ENCODE measurements at places on chromosomes 6 and 20.

DNA sequence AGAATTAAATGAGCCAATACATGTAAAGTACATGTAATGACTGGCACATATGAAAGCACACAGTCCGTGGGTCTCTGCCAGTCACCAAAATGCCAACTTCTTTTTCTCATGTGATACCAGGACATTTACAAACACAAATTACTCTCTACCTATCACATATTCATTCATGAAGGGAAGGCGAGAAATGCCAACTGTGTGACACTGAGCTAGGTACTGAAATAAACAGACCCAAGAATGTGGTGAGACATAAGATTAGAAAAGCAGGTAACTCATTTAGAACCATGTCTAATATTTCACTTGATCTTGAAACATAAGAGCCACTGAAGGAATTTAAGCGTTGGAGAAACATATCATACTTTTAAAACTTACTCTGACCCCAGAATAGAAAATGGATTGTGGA lies 41.4 kb downstream of the HBS1L start:
- no peak for DNase-seq

- no peak for DNase-seq
Observed at GRCh38 chr6:112258642-112259336, 4.4 kb upstream of the LAMA4 start.

GRCh38 chr20:46261456-46262253 lies 46.6 kb downstream of the CDH22 start:
- no peak for DNase-seq

- DNase-seq, result no peak
Observed at GRCh38 chr20:23417861-23418260, 3.4 kb downstream of the NAPB start.

DNA sequence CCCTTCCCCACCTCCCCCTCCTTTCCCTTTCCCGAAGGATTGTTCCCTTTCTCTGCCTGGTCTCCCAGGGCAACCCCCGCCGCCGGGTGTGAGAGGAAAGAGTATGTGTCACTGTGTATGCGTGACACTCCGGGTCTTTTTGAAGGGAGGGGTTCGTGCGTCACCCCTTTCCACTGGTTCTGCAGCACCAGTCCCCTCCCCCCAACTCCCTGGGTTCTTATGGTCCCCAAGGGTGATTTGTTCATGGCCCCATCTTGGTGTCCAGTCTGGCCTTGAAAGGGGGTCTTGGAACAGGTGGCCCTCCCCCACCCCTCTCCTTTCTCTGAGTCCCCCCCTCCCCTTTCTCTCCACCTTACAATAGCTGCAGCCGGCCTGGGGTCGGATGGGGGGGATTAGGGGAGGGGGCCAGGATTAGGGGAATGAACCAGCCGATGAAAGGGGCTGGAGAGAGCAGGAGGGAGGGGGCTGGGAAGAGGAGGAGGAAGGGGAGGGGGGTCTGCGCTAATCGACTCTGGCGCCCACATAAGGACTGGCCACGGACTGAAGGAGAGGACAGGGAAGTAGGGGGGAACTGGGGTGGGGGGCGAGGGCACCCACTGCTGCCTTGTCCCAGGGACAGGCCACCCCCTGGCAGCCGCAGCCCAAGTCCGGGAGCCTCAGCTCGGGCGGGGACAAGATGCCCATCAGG lies 1.3 kb upstream of the RING1 start:
- no peak for DNase-seq

- DNase-seq, result no peak
Observed at GRCh38 chr6:53916804-53917463, 122.1 kb downstream of the LRRC1 start.

DNA sequence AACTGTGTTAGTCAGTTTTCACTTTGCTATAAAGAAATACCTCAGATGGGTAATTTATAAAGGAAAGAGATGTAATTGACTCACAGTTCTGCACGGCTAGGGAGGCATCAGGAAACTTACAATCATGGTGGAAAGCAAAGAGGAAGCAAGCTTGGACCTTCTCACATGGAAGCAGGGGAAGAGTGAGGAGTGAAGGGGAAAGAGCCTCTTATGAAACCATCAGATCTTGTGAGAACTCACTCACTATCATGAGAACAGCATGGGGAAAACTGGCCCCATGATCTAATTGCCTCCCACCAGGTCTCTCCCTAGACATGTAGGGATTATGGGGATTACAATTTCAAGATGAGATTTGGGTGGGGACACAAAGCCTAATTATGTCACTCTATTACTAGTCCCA lies 41.3 kb upstream of the PLAGL1 start:
- DNase-seq, result no peak

- no peak for DNase-seq
Observed at GRCh38 chr6:38796850-38797249, 81.7 kb downstream of the DNAH8 start.

- DNase-seq, result no peak
Observed at GRCh38 chr6:52109171-52109571, 21.8 kb upstream of the PKHD1 start.

- no peak for DNase-seq
Observed at GRCh38 chr6:154797857-154798256, 64.6 kb downstream of the SCAF8 start.

GRCh38 chr6:81792826-81793225 lies 40.3 kb upstream of the TENT5A start:
- no peak for DNase-seq

GRCh38 chr6:113960795-113961194 lies 10.2 kb downstream of the HDAC2 start:
- no peak for DNase-seq

DNA sequence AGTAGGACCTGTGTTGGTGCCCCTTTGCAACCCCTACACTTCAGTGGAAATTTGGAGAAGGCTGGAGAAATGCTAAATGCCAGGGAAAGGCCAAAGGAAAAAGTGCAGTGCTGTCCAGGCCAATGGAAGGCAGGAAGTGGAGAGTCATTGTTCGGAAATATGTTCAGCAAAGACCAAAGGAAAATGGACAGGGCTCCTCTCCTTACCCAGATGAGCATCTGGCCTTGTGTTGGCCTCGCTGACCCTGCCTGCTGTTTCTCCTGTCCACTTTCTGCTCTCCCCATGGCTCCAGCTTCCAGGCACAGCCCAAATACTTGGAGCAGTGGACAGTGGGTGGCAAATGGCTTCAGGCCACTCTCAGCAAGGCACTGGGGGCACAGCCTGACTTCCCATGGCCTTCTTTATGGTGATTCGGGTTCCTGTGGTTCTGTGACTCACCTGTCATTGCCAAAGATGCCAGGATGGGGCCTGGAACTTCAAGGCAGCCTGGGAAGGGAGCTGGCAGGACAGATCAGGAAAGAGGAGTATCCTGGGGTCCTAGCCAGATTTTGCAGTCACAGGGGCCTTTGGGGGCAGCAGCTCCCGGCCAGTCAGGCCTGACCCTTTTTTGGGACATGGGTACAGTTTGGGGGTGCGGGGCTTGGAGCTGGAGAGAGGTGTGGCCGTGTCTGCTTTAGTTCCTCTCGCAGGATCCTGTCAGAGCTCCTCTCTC lies 190.9 kb upstream of the SLC24A3 start:
- DNase-seq, result no peak

DNA sequence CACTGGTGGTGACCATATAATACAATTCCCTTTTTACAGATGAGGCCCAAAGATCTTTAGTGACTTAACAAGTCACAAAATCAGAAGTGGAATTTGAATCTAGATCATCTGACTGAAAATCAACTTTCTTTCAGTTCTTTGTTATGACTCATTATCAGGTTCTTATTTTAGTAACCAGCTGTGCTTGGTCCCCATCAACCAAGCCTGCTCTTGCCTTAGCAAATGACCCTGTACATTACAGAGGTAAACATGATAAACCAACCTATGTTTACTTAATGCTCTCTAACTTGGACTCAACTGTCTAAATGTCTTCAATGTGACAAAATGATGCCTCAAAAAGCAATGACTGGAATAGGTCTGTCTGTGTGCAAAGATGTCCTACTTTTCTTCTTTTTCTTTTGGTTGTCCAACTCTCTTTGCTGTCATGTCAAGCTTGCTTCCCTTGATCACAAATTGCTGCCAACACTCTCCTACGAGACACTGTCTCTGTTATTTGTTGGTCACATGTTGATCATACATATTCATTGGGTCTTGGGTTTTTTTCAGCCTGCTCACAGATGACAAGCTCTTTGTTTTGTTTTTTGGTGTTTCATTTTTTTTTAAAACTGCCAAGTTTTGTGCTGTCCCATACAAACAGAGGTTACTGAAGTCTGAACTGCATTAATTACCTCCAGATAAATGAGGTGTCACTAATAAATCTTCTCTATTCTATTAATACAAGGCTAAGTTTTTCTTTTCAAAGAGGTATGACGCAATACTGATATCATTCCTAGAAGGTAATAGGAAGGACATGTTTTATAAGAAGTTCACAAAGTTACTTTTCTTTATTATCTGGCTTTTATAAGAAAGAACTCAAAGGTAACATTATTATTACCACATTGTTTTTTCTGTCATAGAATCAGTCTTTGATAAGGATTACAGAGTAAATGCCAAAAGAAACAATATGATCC lies 62.2 kb upstream of the PLN start:
- no peak for DNase-seq

- DNase-seq, result no peak
Observed at GRCh38 chr6:87103977-87104601, 9.2 kb upstream of the CGA start.

DNA sequence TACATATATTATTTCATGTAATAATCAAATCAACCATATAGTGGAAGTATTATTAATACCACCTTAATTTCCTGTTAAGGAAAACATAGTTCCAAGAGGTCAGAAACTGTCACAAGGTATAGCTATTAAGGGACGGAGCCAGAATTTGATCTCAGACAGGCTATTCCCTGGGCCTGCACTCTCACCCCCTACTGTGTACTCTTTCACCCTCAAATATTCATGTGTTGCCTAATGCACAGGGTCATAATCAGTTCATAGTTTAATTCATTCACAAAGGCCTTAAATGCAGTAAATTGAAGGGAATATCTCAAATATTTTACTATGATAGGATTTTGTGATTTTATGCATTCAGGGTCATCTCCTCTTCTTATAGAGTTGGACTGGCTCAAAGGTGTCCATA lies 67.2 kb upstream of the IFNGR1 start:
- DNase-seq, result no peak

DNA sequence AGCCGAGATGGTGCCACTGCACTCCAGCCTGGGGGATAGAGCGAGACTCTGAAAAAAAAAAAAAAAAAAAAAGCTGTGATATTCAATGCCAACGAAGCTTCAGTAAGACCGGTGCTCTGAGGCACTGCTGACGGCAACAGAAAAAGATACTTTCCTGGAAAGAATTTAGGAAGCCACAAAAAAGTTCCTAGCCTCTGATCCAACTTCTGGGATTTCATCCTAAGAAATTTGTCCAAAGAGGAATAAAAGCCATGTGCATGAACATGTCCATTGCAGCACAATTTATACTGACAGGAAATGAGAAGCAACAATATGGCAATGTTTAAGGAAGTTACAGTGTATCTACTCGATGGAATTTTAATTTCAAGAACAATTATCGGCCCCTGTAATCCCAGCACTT lies 24.5 kb upstream of the CARMIL1 start:
- DNase-seq, result no peak

- DNase-seq, result peak; percentile 43
Observed at GRCh38 chr20:48826883-48827771, 672 bp downstream of the PREX1 start.

DNA sequence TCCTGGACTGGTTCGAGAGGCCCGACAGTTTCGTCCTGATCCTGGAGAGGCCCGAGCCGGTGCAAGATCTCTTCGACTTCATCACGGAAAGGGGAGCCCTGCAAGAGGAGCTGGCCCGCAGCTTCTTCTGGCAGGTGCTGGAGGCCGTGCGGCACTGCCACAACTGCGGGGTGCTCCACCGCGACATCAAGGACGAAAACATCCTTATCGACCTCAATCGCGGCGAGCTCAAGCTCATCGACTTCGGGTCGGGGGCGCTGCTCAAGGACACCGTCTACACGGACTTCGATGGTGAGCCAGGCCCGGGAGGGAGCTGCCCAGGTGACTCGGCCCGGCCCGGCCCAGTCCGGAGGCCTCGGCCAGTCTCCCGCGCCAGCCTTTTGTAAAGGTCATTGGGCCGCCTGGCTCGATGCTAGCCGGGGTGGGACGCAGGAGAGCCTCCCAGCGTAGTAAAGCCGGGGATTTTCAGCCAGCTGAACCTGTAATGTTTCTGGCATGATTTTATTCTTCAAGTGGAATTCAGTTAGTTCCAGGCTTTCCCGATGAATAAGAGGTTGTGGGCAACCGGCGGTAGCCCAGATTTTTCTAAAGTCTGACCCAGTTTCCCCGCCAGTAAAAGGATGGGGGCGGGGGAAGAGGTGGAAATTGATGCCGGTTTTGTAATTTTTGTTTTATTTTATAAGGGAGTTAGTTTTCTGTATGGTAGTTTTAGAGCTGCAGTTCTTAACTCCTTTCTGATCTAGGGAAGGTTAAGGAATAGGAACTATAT lies 1.4 kb downstream of the PIM1 start:
- peak; percentile 70 for DNase-seq

GRCh38 chr6:12538881-12539357 lies 177.6 kb upstream of the PHACTR1 start:
- no peak for DNase-seq

All from NAMALWA (cell line).